Vagina (tissue), 2 donors: ENCODE measurements at places on chromosomes 12 and 14. TPM values are rescaled to one million over a fixed set of nuclear protein-coding genes. Genes with fewer than 3 reads are reported as not detected.
A peak's percentile ranks its signal among the peaks of the same experiment; 100 is the strongest.

GRCh38 chr12:19196959-19197630 lies 67.6 kb downstream of the PLEKHA5 start:
- DNase-seq, result no peak
- H3K4me1 ChIP-seq, result peaks cover 13% of the 10 kb centered on the region
- H3K36me3 ChIP-seq, result no peaks in the 10 kb centered on the region
- H3K27me3 ChIP-seq, result no peaks in the 10 kb centered on the region

DNA sequence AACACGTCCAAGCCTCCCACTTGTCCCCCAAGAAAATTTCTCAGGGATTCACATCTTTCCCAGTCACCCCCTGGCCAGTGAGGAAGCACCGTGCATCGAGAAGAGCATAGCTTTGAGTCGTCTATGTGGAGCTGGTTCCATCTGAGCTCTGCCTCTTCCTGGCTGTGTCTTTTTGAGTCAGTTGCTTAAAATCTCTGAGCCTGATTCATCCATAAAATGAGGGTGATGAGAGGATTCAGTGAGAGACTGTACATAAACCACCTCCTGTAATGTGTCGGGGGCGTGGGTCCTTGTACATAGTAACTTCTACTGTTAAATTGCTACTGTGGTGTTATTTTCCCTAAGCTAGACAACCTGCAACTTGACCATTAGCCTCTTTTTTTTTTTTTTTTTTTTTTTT lies 13.8 kb downstream of the CD9 start:
- DNase-seq, result no peak
- H3K4me3 ChIP-seq, result no peak overlapping the region
- H3K27ac ChIP-seq, result peak overlapping the region; percentile 81
- peaks cover 100% of the 10 kb centered on the region for H3K4me1 ChIP-seq
- H3K36me3 ChIP-seq, result no peaks in the 10 kb centered on the region

DNA sequence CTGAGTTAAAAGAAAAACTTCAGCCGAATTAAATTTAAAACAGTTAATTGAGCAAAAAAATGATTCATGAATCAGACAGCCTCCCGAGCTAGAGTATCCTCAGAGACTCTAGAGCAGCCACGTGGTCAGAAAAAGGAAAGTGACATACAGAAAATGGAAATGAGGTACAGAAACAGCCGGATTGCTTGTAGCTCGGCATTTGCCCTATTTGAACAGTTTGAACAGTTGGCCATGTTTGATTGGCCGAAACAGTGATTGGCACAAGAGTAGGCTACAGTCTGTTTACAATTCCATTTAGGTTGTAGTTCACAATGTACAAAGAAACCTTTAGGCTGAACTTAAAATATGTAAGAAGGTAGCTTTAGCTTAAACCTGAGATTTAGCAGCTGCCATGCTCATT lies 12.9 kb upstream of the OXA1L start:
- no peaks in the 10 kb centered on the region for H3K4me1 ChIP-seq
- H3K27ac ChIP-seq, result no peak overlapping the region
- no peaks in the 10 kb centered on the region for H3K36me3 ChIP-seq
- H3K27me3 ChIP-seq, result no peaks in the 10 kb centered on the region
- no peak overlapping the region for H3K4me3 ChIP-seq

GRCh38 chr12:97200181-97200580 lies 262.4 kb upstream of the RMST start:
- no peaks in the 10 kb centered on the region for H3K27me3 ChIP-seq
- H3K4me1 ChIP-seq, result no peaks in the 10 kb centered on the region
- H3K27ac ChIP-seq, result no peak overlapping the region

- DNase-seq, result no peak
- H3K27ac ChIP-seq, result no peak overlapping the region
- H3K4me3 ChIP-seq, result no peak overlapping the region
- H3K36me3 ChIP-seq, result no peaks in the 10 kb centered on the region
- H3K27me3 ChIP-seq, result no peaks in the 10 kb centered on the region
Measured at GRCh38 chr12:121222847-121223246, 12.9 kb downstream of the P2RX4 start.

GRCh38 chr12:120886199-120887018 lies 17.7 kb downstream of the SPPL3 start:
- no peak for DNase-seq
- no peak overlapping the region for H3K4me3 ChIP-seq
- no peak overlapping the region for H3K27ac ChIP-seq
- no peaks in the 10 kb centered on the region for H3K36me3 ChIP-seq
- no peaks in the 10 kb centered on the region for H3K27me3 ChIP-seq

DNA sequence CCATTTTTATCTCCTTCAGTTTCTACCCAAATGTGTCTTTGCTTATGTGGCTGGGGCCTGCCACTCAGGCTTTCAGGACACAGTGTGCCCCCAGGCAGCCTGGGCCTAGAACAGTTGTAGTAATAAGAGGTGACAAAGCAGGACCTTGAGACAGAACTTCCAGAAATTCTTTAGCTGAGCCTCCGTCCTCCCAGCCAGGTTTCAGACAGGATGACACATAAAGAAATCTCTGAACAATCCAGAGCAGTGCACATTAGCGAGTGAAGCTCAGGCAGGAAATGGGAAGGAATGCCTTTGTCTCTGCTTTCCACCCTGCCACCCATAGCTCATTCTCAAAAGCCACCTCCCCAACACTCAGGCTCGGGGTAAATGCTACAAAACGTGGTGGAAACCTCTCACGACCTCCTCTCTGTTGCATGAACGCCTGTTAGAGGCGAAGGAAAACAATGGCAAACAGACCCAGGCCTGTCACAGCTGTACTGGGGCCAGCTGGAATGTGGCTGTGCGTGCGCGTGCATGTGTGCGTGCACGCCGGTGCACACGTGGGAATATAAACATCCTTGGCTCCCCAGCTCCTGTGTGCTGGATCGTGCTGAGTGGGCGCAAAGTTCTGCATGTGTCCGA lies 286.7 kb downstream of the ZFP36L1 start:
- no peak for DNase-seq
- H3K27me3 ChIP-seq, result no peaks in the 10 kb centered on the region
- no peak overlapping the region for H3K4me3 ChIP-seq

GRCh38 chr12:31471823-31472222 lies 119.1 kb downstream of the DENND5B start:
- H3K27me3 ChIP-seq, result no peaks in the 10 kb centered on the region
- no peaks in the 10 kb centered on the region for H3K36me3 ChIP-seq
- DNase-seq, result no peak
- H3K4me3 ChIP-seq, result no peak overlapping the region

- H3K4me3 ChIP-seq, result peak overlapping the region; percentile 59
- H3K27ac ChIP-seq, result peak overlapping the region; percentile 99
- H3K36me3 ChIP-seq, result peaks cover 47% of the 10 kb centered on the region
- no peak for DNase-seq
- H3K27me3 ChIP-seq, result no peaks in the 10 kb centered on the region
Measured at GRCh38 chr14:77459072-77459723, 1.3 kb downstream of the AHSA1 start.

DNA sequence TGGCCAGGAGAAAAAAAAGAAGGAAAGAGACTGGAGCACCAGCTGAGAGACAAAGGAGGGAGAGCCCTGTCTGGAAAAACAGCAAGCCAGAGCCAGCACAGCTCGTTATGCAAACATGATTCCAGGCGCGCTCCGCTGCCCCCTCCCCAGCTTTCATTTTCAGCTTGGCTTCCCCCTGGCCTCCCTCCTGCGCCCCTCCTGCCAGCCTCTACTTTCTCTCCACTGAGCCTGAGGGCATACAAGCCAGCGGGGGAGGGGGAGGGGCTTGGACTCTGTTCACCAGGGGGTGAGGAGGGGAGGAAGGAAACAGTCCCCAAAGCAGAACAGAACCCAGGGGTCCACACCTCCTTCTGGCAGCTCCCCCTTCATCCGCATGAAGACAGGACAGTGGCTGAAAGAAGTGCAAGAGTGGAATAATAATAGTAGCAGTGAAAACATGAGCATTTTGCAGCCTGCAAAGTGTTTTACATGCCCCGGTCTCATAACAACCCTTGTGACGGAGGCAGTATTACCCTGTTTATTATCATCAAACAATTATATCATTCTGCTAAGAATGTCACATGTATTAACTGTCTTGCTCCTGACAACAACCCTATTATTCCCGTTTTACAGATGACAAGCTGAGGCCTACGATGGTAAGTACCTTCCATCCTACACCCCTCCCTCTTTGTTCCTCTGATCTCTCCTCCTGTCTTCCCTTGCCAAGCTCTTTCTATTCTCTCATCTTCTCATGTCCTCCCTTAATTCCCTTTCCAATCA lies 24.2 kb downstream of the SMUG1 start:
- no peak overlapping the region for H3K27ac ChIP-seq
- H3K4me3 ChIP-seq, result no peak overlapping the region
- no peaks in the 10 kb centered on the region for H3K36me3 ChIP-seq
- H3K4me1 ChIP-seq, result peaks cover 7% of the 10 kb centered on the region
- DNase-seq, result no peak

- no peaks in the 10 kb centered on the region for H3K4me1 ChIP-seq
- no peak overlapping the region for H3K27ac ChIP-seq
- no peaks in the 10 kb centered on the region for H3K27me3 ChIP-seq
- no peaks in the 10 kb centered on the region for H3K36me3 ChIP-seq
Measured at GRCh38 chr12:24617471-24617870, 331.4 kb downstream of the BCAT1 start.

DNA sequence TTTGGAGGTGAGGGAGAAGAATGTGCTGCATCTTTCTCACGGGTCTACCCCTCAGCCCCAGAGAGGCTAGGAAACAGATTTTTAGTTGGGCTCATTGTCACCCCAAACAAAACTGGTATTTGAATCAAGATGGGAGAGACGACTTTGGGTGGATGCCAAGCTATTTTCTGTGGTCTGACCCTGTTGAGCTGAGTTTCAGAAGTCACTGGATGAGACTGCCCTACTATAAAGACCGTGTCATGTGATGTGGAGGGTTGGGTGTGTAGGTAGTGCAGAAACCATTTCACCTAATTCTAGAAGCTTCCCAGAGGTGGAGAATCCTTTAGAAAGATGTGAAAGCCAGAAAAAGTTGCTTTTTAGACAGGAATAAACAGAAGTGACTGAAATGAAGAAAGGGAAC lies 60.2 kb downstream of the IFT43 start:
- H3K4me3 ChIP-seq, result no peak overlapping the region
- peaks cover 17% of the 10 kb centered on the region for H3K4me1 ChIP-seq
- H3K27ac ChIP-seq, result no peak overlapping the region
- no peak for DNase-seq
- no peaks in the 10 kb centered on the region for H3K27me3 ChIP-seq
- no peaks in the 10 kb centered on the region for H3K36me3 ChIP-seq

- peaks cover 30% of the 10 kb centered on the region for H3K4me1 ChIP-seq
- no peaks in the 10 kb centered on the region for H3K36me3 ChIP-seq
- no peak for DNase-seq
- H3K27me3 ChIP-seq, result no peaks in the 10 kb centered on the region
Measured at GRCh38 chr12:12792421-12792820, 7.0 kb downstream of the APOLD1 start.

DNA sequence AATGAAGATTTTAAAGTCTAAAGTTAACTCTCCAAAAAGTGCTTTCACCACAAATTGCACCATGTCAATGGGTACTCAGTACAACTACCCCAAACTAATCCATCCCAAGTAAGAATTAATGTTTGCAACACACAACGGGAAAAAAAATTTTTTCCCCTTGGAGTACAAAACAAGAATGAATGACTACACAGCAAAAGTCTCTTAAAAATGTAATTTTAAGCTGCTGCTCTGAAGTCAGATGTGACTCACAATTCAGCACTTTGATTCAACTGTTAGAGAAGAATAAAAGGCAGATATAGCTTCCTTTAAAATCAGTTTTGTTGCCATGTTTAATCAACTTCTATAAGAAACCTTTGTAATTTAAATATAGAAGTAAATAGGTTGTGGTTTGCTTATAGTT lies 42.5 kb upstream of the VPS33A start:
- H3K36me3 ChIP-seq, result no peaks in the 10 kb centered on the region
- no peak for DNase-seq
- no peaks in the 10 kb centered on the region for H3K27me3 ChIP-seq
- H3K4me3 ChIP-seq, result no peak overlapping the region
- no peak overlapping the region for H3K27ac ChIP-seq
- no peaks in the 10 kb centered on the region for H3K4me1 ChIP-seq

GRCh38 chr14:74018586-74019407 lies at the start of the genes BBOF1 and ENTPD5:
Gene BBOF1 (plus strand): TSS chr14:74019349. CDS start chr14:74019479, 130 bp downstream.
Gene ENTPD5 (minus strand): TSS chr14:74019288. CDS start chr14:73988102, 31,186 bp downstream.
- H3K4me1 ChIP-seq, result peaks cover 16% of the 10 kb centered on the region
- DNase-seq, result peak; percentile 89
- H3K36me3 ChIP-seq, result no peaks in the 10 kb centered on the region
- peak within 1 kb of the TSS; percentile 79 for H3K4me3 ChIP-seq

GRCh38 chr14:74835645-74836250 lies 40.2 kb downstream of the PROX2 start:
- H3K36me3 ChIP-seq, result peaks cover 4% of the 10 kb centered on the region
- H3K4me3 ChIP-seq, result no peak overlapping the region
- no peak overlapping the region for H3K27ac ChIP-seq
- no peaks in the 10 kb centered on the region for H3K27me3 ChIP-seq
- peaks cover 8% of the 10 kb centered on the region for H3K4me1 ChIP-seq

- H3K36me3 ChIP-seq, result no peaks in the 10 kb centered on the region
- DNase-seq, result no peak
- H3K4me1 ChIP-seq, result peaks cover 11% of the 10 kb centered on the region
Measured at GRCh38 chr12:46671102-46671501, 154.7 kb downstream of the SLC38A4 start.

DNA sequence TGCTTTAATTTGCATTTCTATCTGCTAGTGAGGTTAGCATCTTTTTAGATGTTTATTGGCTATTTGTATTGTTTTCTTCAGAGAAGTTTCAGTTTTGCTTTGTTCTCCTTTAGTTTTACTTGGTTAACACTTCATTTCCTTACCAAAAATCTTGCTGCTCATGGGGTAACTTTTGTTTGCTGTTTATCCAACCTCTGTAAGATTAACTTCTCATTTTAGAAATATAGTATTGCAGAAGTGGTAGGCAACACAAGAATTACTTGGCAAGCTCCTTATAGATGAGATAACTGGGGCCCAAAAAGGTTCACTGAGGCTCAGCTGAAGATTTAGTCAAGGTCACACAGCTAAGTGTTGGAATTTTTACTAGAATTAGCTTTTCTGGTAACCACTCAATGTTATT lies 40.5 kb downstream of the ALKBH1 start:
- H3K4me1 ChIP-seq, result no peaks in the 10 kb centered on the region
- H3K27me3 ChIP-seq, result no peaks in the 10 kb centered on the region
- H3K36me3 ChIP-seq, result peaks cover 4% of the 10 kb centered on the region
- H3K27ac ChIP-seq, result no peak overlapping the region

- H3K27me3 ChIP-seq, result no peaks in the 10 kb centered on the region
- H3K27ac ChIP-seq, result no peak overlapping the region
Measured at GRCh38 chr12:69846976-69847375, 21.9 kb downstream of the MYRFL start.

Gene PTGER2
- total RNA-seq, result 10.3 TPM

Gene RIMBP2
- 0.25 TPM for total RNA-seq

Gene NDRG2
- 307 TPM for total RNA-seq

Gene SLC16A7
- 38.8 TPM for total RNA-seq

Gene GPR84
- total RNA-seq, result not detected

Gene SEL1L
- total RNA-seq, result 28.2 TPM

Gene FSCB
- total RNA-seq, result not detected

Gene TTC6
- total RNA-seq, result 4.4 TPM

Gene RNASE3
- not detected for total RNA-seq

Gene SSTR1
- 1.2 TPM for total RNA-seq

Gene TAS2R42
- total RNA-seq, result not detected

Gene GPRC5D
- not detected for total RNA-seq
